ENCODE measurements at places on chromosomes 1 and 21. TPM values are rescaled to one million over a fixed set of nuclear protein-coding genes. Genes with fewer than 3 reads are reported as not detected.

Gene DIO1
- not detected for total RNA-seq

Gene PGBD5
- total RNA-seq: not detected

Gene KRTAP24-1
- not detected for total RNA-seq

Gene TFF3
- not detected for total RNA-seq

Gene SLC9C2
- not detected for total RNA-seq

Gene B3GALT5
- total RNA-seq: not detected

Gene UTS2
- total RNA-seq: not detected

Gene FMO4
- 1.8 TPM for total RNA-seq

Gene GPR52
- 3.0 TPM for total RNA-seq

Gene CD46
- total RNA-seq: 107 TPM

Gene CDKN2C
- total RNA-seq: 13.7 TPM

Gene MTARC2
- not detected for total RNA-seq

Gene TMED5
- 44.7 TPM for total RNA-seq

Gene ETV3L
- total RNA-seq: not detected

Gene OR10Z1
- total RNA-seq: not detected

Gene GPN2
- 41.8 TPM for total RNA-seq

Gene PTPRF
- total RNA-seq: 2.1 TPM

Gene OLFM3
- total RNA-seq: not detected

Gene AKT3
- 39.1 TPM for total RNA-seq

Gene PNRC2
- 140 TPM for total RNA-seq

Gene CAMSAP2
- total RNA-seq: 2.5 TPM

Gene GNG4
- 77.2 TPM for total RNA-seq

Gene BTG2
- total RNA-seq: 108 TPM

Gene TMEM201
- 35.9 TPM for total RNA-seq

Gene IFNLR1
- 5.3 TPM for total RNA-seq

Gene ADAMTSL4
- 1.8 TPM for total RNA-seq

Gene OR2M3
- total RNA-seq: not detected

Gene CCDC27
- total RNA-seq: not detected

All from activated CD4-positive, alpha-beta T cell treated with anti-CD3 and anti-CD28 coated beads, Interleukin-2, amount 10 ng/mL, durations not matched to agents 24 days and 14 days (primary cell).